Heart left ventricle (tissue), 16 donors: ENCODE measurements at places on chromosomes 5 and 9.
A peak's percentile ranks its signal among the peaks of the same experiment; 100 is the strongest.

DNA sequence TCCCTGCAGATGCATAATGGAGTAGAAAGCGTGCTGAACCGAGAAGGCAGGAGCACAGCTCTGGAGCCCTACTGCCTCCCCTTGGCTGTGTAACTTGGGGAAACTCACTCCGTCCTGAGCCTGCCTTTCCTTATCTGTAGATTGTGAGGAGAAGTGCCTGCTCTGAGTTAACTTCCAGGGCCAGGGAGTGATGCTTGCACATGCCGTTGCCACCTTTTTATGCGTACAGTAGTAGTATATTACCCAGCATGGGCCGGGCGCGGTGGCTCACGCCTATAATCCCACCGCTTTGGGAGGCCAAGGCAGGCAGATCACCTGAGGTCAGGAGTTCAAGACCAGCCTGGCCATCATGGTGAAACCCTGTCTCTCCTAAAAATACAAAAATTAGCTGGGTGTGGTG is 87.1 kb downstream of the PDZD2 start:
- no peaks in the 10 kb centered on the region for H3K27me3 ChIP-seq
- H3K36me3 ChIP-seq, result no peaks in the 10 kb centered on the region
- no peak for DNase-seq
- H3K4me3 ChIP-seq, result no peak overlapping the region
- no peak overlapping the region for H3K27ac ChIP-seq

- no peaks in the 10 kb centered on the region for H3K4me1 ChIP-seq
- no peak overlapping the region for H3K27ac ChIP-seq
- H3K36me3 ChIP-seq, result no peaks in the 10 kb centered on the region
- no peak overlapping the region for H3K4me3 ChIP-seq
Observed at GRCh38 chr5:115087951-115088350, 81.8 kb downstream of the TRIM36 start.

DNA sequence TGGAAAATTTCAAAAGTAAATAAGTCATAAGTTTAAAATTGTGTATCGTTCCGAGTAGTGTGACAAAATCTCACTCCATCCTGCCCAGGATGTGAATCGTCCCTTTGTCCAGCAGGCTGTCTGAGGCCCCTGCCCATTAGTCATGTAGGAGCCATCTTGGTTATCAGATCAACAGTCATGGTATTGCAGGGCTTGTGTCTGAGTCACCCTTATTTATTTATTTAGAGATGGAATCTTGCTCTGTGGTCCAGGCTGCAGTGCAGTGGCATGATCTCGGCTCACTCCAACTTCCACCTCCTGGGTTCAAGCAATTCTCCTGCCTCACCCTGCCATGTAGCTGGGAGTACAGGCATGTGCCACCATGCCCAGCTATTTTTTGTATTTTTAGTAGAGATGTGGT is 30.2 kb downstream of the ITGA2 start:
- no peaks in the 10 kb centered on the region for H3K36me3 ChIP-seq
- no peaks in the 10 kb centered on the region for H3K4me1 ChIP-seq
- no peak overlapping the region for H3K4me3 ChIP-seq
- H3K27ac ChIP-seq, result no peak overlapping the region

DNA sequence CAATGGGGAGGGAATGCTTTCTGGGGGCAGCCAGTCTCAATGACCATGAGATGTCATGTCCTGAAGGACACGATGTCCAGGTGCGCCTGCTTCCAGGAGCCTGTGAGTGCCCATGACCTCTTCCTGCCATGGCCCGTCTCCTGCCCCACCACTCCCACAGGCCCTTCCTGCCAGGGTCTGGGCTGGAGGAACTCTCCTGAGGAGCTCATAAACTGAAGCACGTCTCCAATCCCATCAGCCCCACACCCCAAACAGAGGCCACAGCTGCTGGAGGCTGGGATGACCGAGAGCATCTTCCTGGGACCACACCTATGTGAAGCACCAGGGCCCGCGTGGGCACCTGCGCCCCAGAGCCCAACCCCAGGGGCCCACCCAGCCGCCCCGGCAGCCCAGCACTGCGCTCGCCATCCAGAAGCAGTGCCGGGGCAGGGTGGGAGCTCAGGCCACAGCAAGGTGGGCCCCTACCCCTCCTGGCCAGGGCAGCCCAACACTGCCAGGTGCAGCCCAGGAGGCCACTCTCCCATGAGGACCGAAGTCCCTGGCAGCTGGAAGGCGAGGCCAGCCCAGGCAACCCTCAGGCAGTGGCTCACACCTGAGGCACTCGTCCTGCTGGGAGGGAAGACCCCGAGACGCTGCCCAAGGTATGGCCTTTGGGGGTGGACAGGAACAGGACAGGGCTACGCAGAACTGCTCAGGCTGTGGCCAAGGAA is 53.9 kb upstream of the UBAC1 start:
- H3K36me3 ChIP-seq, result no peaks in the 10 kb centered on the region
- DNase-seq, result peak; percentile 22
- peaks cover 25% of the 10 kb centered on the region for H3K4me1 ChIP-seq
- H3K27ac ChIP-seq, result no peak overlapping the region

DNA sequence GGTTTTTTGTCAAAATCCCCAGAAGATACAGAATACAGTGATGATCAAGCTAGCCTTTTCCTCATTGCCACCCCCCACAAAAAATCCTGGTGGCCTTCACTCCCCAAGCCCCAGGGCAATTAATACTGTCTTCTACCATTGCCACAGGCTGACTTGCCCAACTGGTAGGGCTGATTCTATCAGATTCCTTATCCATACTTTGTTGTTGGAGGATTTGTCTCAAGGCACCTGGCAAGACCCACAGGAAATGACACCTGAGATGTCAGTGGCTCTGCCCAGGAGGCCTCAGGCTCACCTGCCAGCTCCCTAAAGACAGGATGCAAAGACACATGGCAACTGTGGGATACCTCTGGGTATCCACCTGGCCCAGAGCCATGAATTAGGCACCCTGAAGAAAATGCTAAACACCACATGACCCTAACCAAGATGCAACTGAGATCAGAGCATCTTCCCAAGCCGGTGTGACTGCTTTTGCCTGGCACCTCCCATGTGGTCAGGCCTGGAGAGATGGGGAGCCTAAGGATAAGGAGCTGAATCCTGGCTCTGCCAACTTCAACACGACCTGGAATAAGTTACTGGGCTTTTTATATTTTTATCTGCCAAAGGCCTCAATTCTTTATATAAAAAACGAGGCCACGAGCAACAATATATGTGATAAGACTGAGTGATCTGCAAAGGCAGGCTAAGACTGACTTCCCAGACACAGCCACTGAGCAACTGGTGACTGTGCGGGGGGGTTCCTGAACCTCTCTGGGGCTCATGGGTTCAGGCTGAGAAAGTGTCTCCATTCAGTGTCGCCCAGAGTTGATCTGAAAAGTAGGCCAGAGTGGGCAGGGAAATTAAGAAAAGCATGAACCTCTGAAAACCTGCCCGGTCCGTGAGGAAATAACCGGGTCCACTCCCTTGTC is 944 bp downstream of the ATOX1 start:
- no peaks in the 10 kb centered on the region for H3K27me3 ChIP-seq
- peak; percentile 29 for DNase-seq
- H3K36me3 ChIP-seq, result no peaks in the 10 kb centered on the region
- peaks cover 16% of the 10 kb centered on the region for H3K4me1 ChIP-seq

GRCh38 chr5:177403792-177404640 is 3.6 kb upstream of the PFN3 start:
- H3K36me3 ChIP-seq, result no peaks in the 10 kb centered on the region
- peak overlapping the region; percentile 55 for H3K4me3 ChIP-seq
- H3K4me1 ChIP-seq, result peaks cover 40% of the 10 kb centered on the region
- H3K27ac ChIP-seq, result peak overlapping the region; percentile 25
- peak; percentile 86 for DNase-seq
- H3K27me3 ChIP-seq, result peaks cover 39% of the 10 kb centered on the region
